ENCODE measurements at places on chromosomes 12 and 14.

GRCh38 chr12:132422381-132423043 lies 67.4 kb upstream of the FBRSL1 start:
- DNase-seq, result no peak

GRCh38 chr12:7433276-7433822 lies 10.6 kb downstream of the CD163L1 start:
- DNase-seq, result no peak

- DNase-seq, result no peak
Measured at GRCh38 chr12:123441523-123442164, 5.2 kb upstream of the RILPL2 start.

- no peak for DNase-seq
Measured at GRCh38 chr12:92496790-92497189, 206.0 kb upstream of the PLEKHG7 start.

DNA sequence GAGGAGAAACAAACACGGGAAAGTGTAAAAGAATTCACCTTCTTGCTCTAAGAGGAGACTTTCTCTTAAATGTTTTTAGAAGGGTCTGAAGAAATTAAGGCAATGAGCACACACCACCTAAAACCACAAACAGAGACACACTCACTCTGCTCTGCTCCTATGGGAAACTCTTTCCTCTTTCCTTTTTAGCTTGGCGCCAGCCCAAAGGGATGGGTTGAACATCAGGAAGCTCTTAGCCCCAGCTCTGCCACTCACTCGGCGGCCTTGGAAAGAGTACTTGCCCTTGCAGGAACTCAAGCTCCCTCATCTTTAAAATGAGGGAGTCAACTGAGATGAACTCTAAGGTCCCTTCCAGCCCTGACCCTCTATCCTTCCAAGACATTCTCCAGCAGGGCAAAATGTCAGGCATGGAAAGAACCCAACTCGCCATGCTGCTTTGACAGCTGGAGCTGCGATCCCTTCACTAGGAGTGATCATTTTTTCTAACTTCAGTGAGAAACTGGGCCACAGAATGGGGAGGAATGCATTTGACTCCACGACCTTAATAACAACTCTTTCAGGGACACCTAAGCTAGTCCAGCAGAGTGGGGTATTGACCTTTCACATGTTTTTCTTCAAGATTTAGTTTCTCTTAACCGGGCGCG lies 980 bp upstream of the RNASE8 start:
- DNase-seq, result no peak

DNA sequence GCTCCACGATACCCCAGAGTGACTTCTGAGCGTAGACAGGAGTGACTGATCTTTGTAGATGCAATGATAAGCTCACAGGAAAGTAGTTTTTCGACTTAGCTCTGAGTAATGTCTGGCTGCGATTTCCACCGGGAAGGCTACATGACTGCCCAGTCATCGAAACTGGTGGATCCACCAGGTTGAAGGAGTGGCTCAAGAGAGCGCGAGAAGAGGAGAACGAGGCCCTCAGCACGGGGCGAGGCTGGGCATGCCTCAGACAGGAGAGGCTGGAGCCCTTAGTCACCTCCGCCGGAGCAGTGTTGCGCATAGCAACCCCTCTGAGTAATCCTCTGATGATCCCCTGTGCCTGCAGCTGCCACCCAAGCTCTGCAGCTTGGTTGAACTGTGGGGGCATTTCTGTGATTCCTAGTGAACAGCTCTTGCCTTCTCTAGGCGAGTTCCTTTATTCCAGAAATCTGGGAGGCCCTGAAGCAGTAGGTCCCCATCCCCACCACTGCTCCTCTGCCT lies 25.6 kb downstream of the ELK3 start:
- peak; percentile 62 for DNase-seq

- DNase-seq, result no peak
Measured at GRCh38 chr12:8951744-8952143, 2.3 kb upstream of the M6PR start.

GRCh38 chr14:90660865-90661570 lies 155.2 kb downstream of the TTC7B start:
- no peak for DNase-seq

GRCh38 chr12:27064397-27065342 lies 17.7 kb downstream of the C12orf71 start:
- no peak for DNase-seq

DNA sequence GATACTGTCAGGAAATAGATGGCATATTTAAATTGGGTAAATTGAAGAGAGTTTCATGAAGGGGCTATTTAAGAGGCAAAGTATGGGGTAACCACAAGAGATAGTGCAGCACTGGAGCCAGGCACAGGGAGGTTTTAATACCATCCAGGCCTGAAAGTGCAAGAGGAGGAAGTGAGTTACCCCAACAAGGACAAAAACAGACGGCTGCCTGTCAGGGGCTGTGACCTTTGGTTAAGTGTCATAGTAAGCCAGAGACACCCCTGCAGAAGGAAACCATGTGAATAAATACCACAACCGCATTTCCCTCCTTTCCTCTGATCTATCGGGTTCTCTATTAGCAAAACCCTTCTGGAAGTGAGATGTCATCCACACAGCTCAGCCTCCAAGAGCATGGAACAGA lies 122.0 kb upstream of the DHRS4 start:
- no peak for DNase-seq

GRCh38 chr12:104460041-104460719 lies 3.4 kb downstream of the CHST11 start:
- DNase-seq, result no peak

DNA sequence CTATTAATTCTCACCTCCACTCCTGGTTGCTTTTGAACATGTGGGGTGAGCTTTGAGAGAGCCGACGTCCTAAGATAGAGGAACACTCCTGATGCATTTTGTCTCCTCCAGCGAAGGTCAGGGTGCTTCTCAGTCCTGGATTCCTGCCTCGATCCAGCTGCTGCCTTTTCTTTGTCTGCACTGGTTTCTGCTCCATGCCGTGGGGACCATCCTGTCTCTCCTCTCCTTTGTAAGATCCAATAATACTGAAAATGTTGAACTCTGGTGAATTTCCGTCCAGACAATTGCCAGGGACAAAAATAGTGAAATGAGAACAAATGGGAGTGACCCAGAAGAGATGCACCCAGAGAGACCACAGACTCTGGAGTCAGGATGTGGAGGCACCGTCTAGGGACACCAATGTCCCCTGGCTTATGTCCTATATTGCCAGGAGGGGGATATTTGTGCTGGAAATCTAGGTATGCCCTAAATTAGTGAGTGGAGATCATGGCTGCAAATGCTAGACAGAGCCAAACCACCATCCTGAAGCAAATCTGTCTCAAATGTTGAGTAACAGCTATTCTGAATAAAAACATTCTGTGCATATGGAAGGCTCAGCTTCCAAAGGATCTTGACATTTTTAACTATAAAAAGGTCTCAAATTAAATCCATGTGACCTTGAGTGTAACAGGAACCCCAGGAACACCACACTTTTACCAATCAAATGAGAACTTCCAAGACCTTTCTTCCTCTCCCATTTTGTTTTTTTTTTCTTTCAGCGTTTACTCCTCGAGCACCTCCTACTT lies 170.9 kb downstream of the PPM1H start:
- no peak for DNase-seq

All from NCI-H524 (cell line).